ENCODE measurements at places on chromosomes 5 and 9.

- no peak for DNase-seq
Observed at GRCh38 chr5:45697201-45697600, 1.0 kb upstream of the HCN1 start.

DNA sequence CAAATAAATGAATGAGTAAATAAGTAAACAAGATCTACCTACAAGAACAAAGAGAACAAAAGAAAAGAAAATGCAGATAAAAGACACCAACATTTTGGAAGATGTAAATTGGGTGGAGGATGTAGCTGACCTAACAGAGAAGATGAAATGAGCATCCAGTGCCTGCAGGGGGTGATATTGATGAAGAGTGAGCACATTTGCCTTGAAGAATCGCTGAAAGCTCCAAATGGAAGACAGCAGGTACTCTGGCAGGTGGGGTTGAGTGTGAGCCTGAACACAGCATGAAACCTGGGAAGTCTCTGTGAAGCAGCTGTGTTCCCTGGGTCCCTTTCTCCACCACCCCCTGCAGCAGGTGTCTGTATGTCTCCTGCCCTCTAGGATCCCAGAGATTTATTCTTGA is 125.6 kb downstream of the NXNL2 start:
- DNase-seq: peak; percentile 76

- no peak for DNase-seq
Observed at GRCh38 chr9:133327834-133328484, 8.0 kb downstream of the SURF6 start.

GRCh38 chr9:89603767-89604665 is 796 bp upstream of the GADD45G start:
- DNase-seq: peak; percentile 87

DNA sequence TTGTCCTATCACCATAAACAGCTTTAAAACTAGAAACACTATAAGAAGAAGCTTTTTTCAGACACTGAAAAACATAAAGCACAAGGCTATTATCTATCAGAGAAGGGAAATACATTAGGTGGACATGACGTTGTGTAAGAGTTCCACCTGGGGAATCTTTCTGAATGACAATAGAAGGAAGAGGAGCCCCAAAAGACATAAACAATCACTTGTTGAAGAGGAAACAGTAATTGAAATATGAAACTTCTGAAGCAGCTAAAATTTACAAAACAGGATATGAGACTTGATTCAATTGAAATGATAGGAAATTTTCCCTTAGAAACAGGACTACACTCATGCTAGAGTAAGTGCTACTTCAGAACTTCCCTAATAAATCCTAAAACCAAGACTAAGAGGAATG is 933.6 kb downstream of the EFNA5 start:
- no peak for DNase-seq

DNA sequence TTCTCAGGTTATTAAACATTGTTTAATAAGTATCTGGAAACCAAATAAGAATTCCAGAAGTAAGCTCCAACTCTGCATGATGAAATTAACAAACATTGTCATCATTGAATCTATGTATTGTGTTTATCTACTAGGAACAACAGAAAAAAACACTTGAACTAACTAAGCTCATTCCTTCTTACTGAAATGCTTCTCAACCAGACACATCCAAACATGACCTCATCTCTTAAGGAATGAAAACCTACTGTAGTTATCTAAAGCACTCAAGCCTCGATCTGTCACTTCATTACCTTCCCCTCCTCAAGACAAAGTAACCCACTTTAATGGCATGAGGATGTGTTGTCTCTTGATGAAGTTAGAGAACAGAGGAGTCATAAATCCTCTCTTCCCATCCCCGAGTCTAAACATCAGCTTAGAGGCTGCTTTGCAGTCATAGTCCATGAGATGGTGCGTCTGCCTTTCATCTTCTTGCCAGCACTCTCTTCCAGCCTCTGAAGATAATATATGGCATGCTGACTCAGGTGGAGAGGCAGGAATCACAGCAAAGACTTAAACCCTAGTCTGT is 86.5 kb downstream of the CEMIP2 start:
- DNase-seq: peak; percentile 98

- DNase-seq: peak; percentile 70
Observed at GRCh38 chr5:54309691-54310432, 511 bp downstream of the ARL15 start.

DNA sequence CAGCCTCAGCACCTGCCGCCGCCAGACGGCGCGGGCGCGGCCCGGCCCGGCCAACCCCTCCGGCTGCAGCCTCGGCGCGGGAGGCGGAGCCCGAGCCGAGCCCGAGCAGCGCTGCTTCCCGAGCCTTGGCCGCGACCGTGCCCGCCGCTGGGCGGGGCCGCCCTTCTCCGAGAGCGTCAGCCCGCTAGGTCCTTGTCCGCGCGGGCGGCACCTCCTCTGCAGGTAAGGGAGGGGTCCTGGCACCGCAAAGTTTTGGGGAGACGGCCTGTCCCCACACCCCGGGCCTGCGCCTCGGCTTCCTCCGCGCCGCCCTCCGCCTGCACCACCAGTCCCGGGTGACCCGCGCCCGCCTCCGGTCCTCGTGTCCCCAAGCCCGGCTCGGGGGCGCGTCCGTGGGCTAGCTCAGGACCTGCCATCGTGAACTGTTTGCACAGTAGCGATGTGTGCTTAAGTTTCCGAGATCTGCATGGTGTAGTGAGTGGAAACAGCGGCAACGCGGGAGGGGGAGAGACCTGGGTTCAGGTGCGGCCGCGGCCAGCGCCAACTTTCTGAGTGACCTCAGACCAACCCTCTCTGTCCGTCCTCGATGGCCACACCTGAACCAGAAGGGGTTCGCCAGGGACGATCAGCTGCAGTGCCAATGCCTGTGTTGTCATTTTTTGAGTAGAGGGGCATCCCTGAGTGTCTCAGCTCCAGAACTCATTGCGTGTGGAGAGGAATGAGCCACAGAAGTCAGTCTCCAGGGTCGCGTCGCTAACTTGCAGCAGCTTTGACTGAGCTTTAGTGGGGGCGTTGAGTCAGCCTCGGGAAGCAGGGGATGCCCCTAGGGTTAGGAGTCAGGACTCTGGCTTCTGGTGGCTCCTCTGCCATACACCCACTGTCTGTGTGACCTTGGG is at the start of gene FRMPD1:
TSS of gene FRMPD1 (plus strand) at position 82 of the 896 bp plus-strand sequence. CDS start 41,688 bp downstream, outside the sequence.
- peak; percentile 83 for DNase-seq

GRCh38 chr5:160991205-160991604 is 139.2 kb upstream of the ATP10B start:
- DNase-seq: no peak

GRCh38 chr5:169768416-169768815 is 131.3 kb downstream of the DOCK2 start:
- DNase-seq: no peak

DNA sequence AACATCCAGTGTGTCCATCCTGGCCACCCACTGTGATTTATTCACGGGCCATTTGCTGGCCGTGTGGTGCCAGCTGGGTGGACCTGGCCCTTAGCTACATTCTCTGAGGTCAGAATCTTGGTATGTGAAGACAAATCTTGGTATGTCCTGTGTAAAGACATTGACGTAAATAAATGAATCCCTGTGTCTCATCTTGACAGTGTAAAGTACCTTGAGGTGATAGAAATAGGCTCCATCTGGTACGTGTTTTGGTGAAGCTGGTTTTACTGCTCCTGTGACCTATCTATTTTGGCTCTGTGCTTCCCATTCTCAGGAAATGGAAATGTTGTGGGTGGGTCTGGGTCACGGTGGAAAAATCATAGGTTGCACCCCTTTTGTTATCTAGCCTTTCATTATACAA is 245.4 kb upstream of the ANKH start:
- DNase-seq: no peak

GRCh38 chr5:55441954-55442353 is 92.8 kb downstream of the PLPP1 start:
- no peak for DNase-seq

- DNase-seq: no peak
Observed at GRCh38 chr9:97557606-97558095, 56.2 kb downstream of the TMOD1 start.
